ENCODE measurements at places on chromosomes 3 and 15.
A peak's percentile ranks its signal among the peaks of the same experiment; 100 is the strongest.

GRCh38 chr3:53195602-53196574 is 34.9 kb downstream of the PRKCD start:
- peak; percentile 54 for DNase-seq

GRCh38 chr3:127802606-127803005 is 19.7 kb downstream of the MGLL start:
- no peak for DNase-seq

GRCh38 chr3:13636874-13637273 is 87.9 kb downstream of the FBLN2 start:
- no peak for DNase-seq

DNA sequence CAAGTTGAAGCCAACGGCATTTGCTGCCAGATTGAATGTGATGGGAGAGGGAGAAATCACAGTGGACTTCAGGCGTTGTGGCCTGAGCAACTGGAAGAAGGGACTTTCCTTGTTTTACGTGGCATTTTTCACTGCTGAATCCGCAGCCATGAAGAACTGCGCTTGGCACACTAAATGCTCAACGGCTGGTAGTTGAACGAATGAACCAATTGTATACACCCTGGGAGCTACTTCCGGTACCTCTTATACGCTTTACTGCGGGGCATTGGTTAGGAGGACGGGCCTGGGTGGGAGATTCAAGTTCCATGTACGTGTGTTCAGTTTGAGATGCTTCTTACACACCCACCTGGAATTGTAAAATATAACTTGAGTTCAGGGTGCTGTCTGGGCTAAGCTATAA is 5.2 kb downstream of the SYNM start:
- DNase-seq = no peak

DNA sequence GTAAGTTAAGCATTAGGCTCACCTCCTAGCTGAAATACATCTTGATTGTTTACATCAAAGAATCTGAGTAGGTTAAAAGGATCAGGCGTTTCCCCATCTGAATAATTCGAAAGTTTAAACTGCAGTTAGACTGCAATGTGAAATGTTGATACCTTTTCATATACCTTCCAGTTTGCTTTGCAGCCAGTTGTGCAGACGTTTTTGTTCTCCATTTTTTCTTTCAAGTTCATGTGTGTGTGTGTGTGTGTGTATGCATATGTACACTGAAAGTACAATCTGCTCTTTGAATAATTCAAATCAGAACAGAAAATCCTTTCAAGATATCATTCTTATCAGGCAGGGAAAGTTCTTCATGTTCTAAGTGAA is 2.9 kb downstream of the ITPR1 start:
- no peak for DNase-seq

- DNase-seq = no peak
Measured at GRCh38 chr15:59104602-59104911, 389 bp upstream of the CCNB2 start.

DNA sequence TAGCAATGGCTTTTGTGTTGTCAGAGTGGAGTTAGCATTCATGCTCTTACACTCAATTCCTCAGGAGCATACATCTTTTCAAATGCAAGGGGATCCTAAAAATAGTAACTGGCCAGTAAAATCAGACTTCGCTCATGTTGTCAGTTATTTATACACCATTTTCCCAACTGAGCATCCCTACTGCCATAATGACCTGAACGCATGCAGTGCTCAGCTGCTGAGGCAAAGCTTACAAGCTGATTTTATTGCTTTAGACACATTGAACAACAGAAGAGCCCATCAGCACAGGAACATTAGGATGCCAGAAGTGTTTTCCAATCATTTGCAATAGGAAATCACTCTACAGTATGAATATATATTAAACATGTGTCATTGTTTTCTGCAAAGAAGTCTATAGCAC is 689.7 kb upstream of the BCHE start:
- DNase-seq = no peak

DNA sequence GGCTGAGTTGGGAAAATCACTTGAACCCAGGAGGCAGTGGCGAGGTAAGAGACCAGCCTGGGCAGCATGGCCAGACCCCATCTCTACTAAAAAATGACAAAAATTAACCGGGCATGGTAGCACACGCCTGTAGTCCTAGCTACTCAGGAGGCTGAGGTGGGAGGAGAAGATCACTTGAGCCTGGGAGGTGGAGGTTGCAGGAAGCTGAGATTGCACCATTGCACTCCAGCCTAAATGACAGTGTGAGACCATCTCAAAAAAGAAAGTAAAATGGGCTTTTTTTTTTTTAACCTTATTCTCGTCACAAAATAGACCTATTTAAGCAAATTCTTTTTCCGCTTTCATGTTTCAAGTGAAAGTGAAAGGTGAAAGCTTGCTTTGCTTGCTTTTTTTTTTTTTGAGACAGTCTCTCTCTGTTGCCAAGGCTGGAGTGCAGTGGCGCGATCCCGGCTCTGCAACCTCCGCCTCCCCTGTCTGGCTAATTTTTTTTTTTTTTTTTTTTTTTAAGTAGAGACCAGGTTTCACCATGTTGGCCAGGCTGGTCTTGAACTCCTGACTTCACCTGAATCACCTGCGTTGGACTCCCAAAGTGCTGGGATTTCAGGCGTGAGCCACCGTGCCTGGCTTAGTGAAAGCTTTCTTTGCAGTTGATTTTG is 3.6 kb downstream of the PDIA3 start:
- DNase-seq = peak; percentile 59

DNA sequence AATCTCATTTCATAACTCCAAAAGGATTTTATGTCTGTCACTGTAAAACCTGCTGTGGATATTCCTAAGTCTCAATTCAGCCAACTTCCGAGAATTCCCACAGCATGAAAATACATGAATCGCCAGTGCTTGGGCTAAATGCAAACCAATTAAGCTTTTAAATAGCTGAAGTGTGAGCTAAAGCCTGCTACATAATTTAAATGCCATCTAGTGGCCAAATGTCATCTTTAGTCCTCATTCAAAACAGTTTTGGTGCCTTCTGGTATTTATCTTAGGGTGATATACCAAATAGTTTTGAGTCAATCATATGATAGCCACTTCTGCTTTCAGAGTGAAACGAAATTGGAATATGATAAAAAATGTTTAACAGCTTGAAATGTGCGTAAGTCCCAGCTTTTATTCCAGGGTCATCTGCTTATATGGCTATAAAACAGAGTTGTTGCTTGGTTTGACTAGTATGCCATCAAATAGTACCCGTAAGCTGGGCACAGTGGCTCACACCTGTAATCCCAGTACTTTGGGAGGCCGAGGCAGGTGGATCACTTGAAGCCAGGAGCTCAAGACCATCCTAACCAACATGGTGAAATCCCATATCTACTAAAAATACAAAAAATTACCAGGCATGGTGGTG is 41.8 kb upstream of the CCNL1 start:
- peak; percentile 24 for DNase-seq

- DNase-seq = no peak
Measured at GRCh38 chr15:93066834-93067648, 22.0 kb downstream of the RGMA start.

- DNase-seq = no peak
Measured at GRCh38 chr3:122873741-122874515, 79.1 kb downstream of the SLC49A4 start.

DNA sequence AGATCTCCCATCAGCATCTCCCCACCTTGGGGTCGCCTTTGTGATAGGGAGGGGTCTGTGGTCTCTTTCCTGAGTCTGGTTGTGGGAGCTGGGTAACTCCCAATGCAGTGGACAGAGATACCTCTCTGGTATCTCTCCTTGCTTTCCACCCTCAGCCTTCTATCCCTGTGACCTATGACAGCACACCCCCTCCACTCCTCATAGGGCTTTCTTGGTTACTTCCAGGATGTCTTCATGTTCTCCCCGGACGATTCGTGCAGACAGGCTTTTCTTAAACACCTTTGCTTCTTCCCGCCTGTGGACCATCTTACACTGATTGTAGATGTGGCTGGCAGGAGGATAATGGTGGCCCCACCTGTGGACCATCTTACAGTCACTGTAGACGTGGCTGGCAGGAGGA is 14.2 kb upstream of the NRROS start:
- DNase-seq = peak; percentile 68
